HCT116 (cell line): ENCODE measurements at places on chromosomes 6 and 20. TPM values are rescaled to one million over a fixed set of nuclear protein-coding genes. Genes with fewer than 3 reads are reported as not detected.

DNA sequence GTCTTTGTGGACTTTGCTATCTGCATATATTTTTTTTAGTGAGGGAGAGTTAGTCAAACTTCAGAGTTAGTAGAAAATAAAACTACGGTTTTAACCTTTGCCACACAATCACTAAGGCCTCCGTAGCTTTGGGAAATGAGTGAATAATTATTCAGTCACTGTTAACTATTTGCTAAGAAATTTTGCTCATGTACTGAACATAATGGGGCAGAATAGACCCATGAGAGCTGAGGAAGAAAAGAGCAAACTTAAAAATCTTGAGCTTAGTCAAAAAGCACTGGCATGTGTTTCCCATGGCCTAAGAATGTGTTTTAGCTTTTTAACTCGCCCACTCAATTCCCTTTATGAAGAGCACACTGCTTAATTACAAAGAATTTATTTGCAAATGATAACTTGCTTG lies 60.4 kb upstream of the SUPT3H start:
- H3K27me3 ChIP-seq, result no peaks in the 10 kb centered on the region
- peaks cover 52% of the 10 kb centered on the region for H3K4me1 ChIP-seq
- no peak overlapping the region for H3K27ac ChIP-seq
- no peak for DNase-seq
- H3K4me3 ChIP-seq, result no peak overlapping the region
- H3K36me3 ChIP-seq, result no peaks in the 10 kb centered on the region

- DNase-seq, result no peak
- H3K27ac ChIP-seq, result no peak overlapping the region
- no peaks in the 10 kb centered on the region for H3K36me3 ChIP-seq
- H3K4me1 ChIP-seq, result no peaks in the 10 kb centered on the region
- H3K27me3 ChIP-seq, result no peaks in the 10 kb centered on the region
Observed at GRCh38 chr6:96966100-96966499, 41.6 kb downstream of the KLHL32 start.

The MYB gene
- 3.7 TPM for total RNA-seq

DNA sequence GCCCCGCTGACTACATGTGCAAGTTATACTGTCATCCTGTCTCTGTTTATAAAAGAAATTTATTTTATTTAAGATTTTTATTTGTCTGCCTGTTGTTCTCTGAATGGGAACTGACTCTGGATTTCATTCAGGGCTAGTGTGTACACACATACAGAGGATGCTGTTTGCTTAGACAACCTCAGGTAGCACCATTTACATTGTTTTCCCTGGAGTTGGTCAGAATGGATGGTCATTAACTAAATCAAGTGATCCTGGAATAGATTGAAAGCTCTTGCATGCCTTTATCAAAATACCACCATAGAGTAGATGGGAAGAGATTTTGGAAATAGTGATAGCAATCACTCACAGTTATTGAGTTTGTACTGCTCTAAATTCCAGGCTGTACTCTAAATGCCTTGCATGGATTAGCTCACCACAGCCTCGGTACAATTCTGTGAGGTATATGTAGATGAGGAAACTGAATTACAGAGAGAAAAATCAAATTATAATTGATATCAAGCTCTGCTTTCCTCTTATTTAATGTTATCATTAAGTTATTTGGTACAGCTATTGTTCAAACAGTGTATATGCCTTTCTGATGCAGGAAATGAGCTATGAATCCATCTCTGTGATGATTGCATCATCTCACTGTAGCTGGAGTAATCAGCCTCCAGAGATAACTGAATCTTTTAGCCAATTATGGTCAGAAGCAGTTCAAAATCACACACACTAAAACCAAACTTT lies 51.9 kb downstream of the RNF217 start:
- H3K27me3 ChIP-seq, result no peaks in the 10 kb centered on the region
- H3K27ac ChIP-seq, result no peak overlapping the region
- DNase-seq, result no peak
- no peak overlapping the region for H3K4me3 ChIP-seq
- peaks cover 6% of the 10 kb centered on the region for H3K4me1 ChIP-seq

GRCh38 chr6:158847012-158847529 lies 27.9 kb upstream of the EZR start:
- no peak overlapping the region for H3K27ac ChIP-seq
- H3K27me3 ChIP-seq, result no peaks in the 10 kb centered on the region
- H3K4me1 ChIP-seq, result peaks cover 33% of the 10 kb centered on the region
- DNase-seq, result no peak

GRCh38 chr6:128149796-128150195 lies 248.9 kb upstream of the THEMIS start:
- no peaks in the 10 kb centered on the region for H3K4me1 ChIP-seq
- H3K36me3 ChIP-seq, result no peaks in the 10 kb centered on the region

- no peak overlapping the region for H3K4me3 ChIP-seq
- H3K27ac ChIP-seq, result no peak overlapping the region
- H3K27me3 ChIP-seq, result no peaks in the 10 kb centered on the region
Observed at GRCh38 chr6:153117986-153118879, 12.8 kb downstream of the RGS17 start.

The TREML2 gene
- total RNA-seq, result not detected

DNA sequence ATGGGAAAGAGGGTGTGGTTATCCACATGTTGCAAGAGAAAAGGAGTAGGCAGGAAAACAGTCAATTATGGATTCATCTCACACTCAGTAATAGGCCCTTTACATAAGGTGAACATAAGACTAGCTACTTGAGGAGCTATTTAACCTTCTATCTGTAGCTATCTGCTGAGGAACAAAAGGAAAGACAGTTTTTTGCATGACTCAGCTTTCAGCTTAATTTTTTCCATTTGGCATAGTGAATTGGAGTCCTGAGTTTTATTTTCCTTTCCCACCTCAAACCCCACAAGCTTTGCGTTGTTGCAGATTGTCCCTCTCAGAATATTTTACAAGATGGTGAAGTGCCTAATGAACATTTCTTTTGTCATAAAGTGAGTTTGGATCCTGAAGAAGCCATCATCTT lies 32.4 kb downstream of the UBD start:
- no peaks in the 10 kb centered on the region for H3K4me1 ChIP-seq
- no peak overlapping the region for H3K27ac ChIP-seq
- no peaks in the 10 kb centered on the region for H3K36me3 ChIP-seq
- no peak overlapping the region for H3K4me3 ChIP-seq

GRCh38 chr6:53767941-53768340 lies 26.9 kb upstream of the LRRC1 start:
- H3K4me3 ChIP-seq, result no peak overlapping the region
- no peaks in the 10 kb centered on the region for H3K27me3 ChIP-seq
- peaks cover 4% of the 10 kb centered on the region; the same call in 1 of the 2 replicates for H3K4me1 ChIP-seq

GRCh38 chr20:51404297-51405060 lies 138.0 kb downstream of the NFATC2 start:
- no peaks in the 10 kb centered on the region for H3K36me3 ChIP-seq
- DNase-seq, result no peak
- H3K27ac ChIP-seq, result no peak overlapping the region
- H3K4me3 ChIP-seq, result no peak overlapping the region
- no peaks in the 10 kb centered on the region for H3K4me1 ChIP-seq
- H3K27me3 ChIP-seq, result no peaks in the 10 kb centered on the region

DNA sequence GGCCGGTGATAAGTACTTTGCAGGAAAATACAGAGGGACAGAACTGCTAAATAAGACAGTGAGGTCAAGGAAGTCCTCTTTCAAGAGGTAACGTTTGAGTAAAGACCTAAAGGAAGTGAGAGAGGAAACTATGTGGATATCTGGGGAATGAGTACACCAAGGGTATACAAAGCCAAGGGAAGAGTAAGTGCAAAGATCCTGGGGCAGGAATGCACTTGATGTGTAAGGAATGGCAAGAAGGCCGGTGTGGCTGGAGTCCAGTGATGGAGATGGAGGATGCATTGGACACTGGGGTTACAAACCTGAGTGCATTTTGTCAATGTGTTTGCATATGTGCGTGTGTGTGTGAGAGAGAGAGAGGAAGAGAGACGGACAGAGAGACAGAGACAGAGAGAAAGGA lies 32.1 kb upstream of the TGM2 start:
- H3K27ac ChIP-seq, result no peak overlapping the region
- DNase-seq, result no peak
- H3K4me1 ChIP-seq, result peaks cover 13% of the 10 kb centered on the region
- H3K4me3 ChIP-seq, result no peak overlapping the region
- H3K27me3 ChIP-seq, result no peaks in the 10 kb centered on the region

GRCh38 chr20:34362502-34363061 lies 491 bp upstream of the ITCH start:
- H3K4me1 ChIP-seq, result peaks cover 20% of the 10 kb centered on the region
- no peak overlapping the region; the same call in 1 of the 2 replicates for H3K27ac ChIP-seq
- H3K27me3 ChIP-seq, result no peaks in the 10 kb centered on the region
- no peaks in the 10 kb centered on the region for H3K36me3 ChIP-seq

GRCh38 chr6:77686931-77687330 lies 34.1 kb downstream of the MEI4 start:
- no peaks in the 10 kb centered on the region for H3K4me1 ChIP-seq
- no peak for DNase-seq
- H3K4me3 ChIP-seq, result no peak overlapping the region
- H3K27me3 ChIP-seq, result no peaks in the 10 kb centered on the region
- no peak overlapping the region for H3K27ac ChIP-seq
- no peaks in the 10 kb centered on the region for H3K36me3 ChIP-seq

The ZBTB12 gene
- total RNA-seq, result 10.3 TPM

DNA sequence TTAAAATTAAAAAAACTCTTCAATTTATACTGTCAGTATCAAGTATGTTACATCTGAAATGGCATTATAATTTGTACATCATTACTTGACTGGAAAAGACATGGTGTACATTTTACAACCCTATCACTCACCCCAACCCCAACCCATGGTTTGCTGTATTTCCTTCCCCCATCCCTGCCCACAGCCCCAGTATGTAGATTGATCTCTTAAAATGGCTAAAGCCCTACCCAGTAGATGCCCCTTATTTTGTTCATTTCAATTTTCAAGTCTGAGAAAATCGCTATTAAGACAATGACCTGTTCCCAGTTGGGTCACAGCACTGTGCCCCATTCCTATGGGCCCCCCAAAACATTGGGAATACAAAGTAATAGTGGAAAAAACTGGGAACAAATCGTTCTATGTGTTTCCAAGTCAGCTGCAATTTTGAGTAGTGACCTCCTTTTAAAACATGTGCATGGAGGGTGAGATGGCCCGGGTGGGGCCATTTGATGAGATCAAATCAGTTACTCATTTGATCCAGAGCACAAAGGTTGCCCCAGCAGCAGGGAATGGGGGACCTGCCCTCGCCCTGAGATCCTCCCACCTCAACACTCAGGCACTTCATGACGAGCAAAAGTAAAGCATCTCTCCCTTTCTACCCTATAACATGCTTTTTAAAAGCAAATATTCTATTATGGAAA lies 13.3 kb downstream of the EZR start:
- peaks cover 96% of the 10 kb centered on the region for H3K4me1 ChIP-seq
- no peaks in the 10 kb centered on the region for H3K27me3 ChIP-seq
- peak overlapping the region; percentile 92 for H3K27ac ChIP-seq
- 0 out of 2 replicates have a peak, but pooled peaks cover 6% of the 10 kb centered on the region for H3K36me3 ChIP-seq
- no peak overlapping the region for H3K4me3 ChIP-seq
- DNase-seq, result no peak

The TXLNB gene
- 0.05 TPM for total RNA-seq

DNA sequence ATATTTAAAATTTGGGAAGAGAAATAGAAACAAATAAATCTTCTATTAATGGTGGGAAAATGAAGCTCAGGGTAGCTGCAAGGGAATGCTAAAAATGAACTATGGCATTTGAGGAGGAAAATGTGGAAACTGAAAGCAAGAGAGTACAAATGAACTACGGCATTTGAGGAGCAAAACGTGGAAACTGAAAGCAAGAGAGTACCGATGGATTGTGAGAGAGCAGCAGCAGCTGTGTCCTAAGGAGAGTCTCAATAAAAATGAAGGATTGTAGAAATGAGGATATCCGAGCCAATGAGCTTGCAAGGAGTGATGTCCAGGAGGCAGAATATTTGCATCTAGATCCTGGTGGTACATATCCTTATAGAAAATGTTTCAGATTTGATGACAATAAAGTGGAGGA lies 547.1 kb upstream of the ZNF337 start:
- DNase-seq, result no peak
- no peak overlapping the region for H3K27ac ChIP-seq
- 0 out of 2 replicates have a peak, but pooled peaks cover 2% of the 10 kb centered on the region for H3K27me3 ChIP-seq
- no peaks in the 10 kb centered on the region for H3K36me3 ChIP-seq

DNA sequence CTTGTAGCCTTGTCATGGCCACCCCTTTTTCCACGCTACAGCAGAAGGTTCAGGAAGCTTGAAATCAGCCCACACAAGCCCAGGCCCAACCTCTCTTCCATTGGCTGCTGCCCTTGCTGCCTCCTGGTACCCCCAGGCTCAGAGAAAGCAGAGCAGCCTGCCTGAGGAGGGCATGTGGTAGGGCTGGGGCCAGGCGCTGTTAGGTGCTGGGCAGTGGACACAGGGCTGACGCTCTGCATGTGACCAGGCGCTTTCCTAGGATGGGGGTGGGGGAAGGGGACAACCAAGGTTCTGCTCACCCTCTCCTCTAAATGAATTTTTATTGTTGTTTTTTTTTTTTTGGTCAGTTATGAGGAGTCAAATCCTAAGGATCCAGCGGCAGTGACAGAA lies 36.3 kb upstream of the ID1 start:
- H3K4me3 ChIP-seq, result no peak overlapping the region
- H3K4me1 ChIP-seq, result peaks cover 87% of the 10 kb centered on the region
- peaks cover 6% of the 10 kb centered on the region; the same call in 1 of the 2 replicates for H3K36me3 ChIP-seq
- H3K27me3 ChIP-seq, result no peaks in the 10 kb centered on the region

- no peak overlapping the region for H3K4me3 ChIP-seq
- no peaks in the 10 kb centered on the region for H3K4me1 ChIP-seq
- no peak for DNase-seq
- H3K36me3 ChIP-seq, result no peaks in the 10 kb centered on the region
- no peaks in the 10 kb centered on the region for H3K27me3 ChIP-seq
- H3K27ac ChIP-seq, result no peak overlapping the region
Observed at GRCh38 chr20:56957737-56958553, 308.5 kb downstream of the BMP7 start.
